ENCODE measurements at places on chromosomes 1 and 21.

GRCh38 chr1:221097479-221098281 is 218.4 kb downstream of the HLX start:
- DNase-seq = no peak

GRCh38 chr1:57017717-57018116 is 51.9 kb upstream of the C8B start:
- no peak for DNase-seq

GRCh38 chr1:147283011-147283410 is 40.5 kb downstream of the CHD1L start:
- DNase-seq = no peak

DNA sequence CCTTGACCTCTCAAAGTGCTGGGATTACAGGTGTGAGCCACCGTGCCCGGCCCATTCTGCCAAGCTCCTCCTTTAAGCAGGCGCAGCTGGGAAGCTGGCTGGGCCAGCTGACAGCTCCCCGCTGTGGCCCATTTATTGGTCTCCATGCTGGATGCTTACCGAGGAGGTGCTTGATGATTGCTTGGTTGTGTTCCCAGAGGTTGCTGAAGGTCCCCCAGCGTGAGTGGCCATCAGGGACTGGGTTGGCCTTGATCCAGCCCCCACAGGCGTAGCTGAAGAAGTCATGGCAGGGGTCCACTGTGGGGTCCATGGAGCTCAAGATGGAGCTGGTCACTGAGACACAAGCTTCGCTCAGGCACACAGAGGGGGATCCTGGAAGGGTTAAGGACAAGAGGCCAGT is 17.7 kb downstream of the ECE1 start:
- DNase-seq = no peak

- DNase-seq = no peak
Measured at GRCh38 chr1:84236256-84236655, 65.3 kb upstream of the SAMD13 start.

- DNase-seq = no peak
Measured at GRCh38 chr1:6783936-6784559, 1.2 kb upstream of the CAMTA1 start.

- DNase-seq = no peak
Measured at GRCh38 chr1:224504297-224505041, 69.9 kb upstream of the WDR26 start.

DNA sequence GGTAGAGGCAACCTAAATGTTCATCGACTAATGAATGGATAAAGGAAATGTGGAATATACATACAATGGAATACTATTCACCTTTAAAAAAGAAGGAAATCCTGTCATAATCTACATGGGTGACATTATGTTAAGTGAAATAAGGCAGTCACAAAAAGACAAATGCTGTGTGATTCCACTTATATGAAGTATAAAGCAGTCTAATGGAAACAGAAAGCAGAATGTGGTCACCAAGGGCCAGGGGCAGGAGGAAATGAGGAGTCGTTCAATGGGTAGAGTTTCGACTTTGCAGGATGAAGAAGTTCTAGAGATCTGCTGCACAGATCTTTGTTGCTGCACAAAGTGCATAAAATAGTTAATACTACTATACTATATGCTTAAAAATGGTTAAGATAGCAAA is 7.8 kb downstream of the DIPK1A start:
- DNase-seq = peak; percentile 46

DNA sequence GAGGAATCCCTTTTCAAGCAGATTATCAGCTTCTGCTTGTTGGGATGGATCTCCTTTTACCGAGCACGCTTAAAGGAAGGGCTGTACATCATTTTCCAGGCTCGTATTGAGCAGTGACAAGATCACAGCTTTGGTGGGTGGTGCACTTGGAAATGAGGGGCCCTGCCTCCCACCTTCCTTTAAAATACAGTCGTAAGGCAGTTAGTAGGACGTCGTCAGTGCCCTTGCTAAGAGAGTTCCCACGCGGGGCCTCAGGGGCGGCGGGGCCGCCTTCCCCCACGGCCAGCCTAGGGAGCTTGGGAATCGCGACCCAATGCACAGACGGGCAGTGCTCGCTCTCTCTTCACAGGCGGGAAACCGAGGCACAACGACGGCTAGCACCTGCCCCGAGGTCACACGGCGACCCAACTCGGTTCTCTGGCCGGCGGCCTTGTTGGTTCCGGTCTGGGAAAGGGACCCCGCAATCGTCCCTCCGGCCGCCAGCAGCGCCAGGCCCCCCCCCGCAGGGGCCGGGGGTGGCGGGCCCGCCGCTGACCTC is 58.6 kb downstream of the H3-3A start:
- no peak for DNase-seq

DNA sequence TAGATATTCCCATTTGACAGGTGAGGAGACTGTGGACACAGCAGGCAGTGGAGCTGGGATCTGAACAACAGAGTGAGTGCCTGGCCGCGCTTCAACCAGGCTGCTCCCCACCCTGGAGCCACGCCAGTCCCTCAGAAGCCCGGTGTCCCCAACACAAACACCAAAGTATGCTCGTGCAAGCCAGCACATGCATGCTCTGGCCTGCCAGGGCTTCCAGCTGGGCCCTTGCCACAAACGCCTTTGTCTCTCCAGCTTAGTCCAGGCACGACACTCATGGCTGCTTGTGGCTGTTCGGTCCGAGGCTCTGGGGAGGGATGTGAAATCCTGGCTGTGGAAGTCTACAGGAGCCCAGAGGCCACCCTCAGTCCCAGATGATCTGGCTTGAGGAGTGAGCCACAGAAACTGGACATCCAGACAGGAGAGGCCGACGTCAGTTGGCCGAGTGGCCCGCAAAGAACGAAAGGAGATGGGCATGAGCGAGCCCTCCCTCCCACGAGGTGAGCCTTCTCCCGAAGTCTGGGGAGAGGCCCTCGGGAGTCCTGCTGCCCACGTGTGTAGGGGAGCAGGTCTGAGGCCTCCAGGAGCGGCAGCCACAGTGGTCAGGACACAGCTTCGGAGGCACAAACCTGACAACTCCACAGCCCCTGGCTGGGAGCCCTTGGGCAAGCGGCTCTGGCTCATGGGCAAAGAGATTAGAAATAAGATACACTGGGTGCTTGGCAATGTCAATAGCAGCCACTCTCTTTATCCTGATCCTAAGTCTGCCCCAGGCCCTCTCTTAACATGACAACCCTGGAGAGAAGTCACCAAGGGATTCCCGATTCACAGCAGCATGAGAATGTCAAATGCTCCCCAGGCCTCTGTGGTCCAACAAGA is 117.1 kb upstream of the IFFO2 start:
- DNase-seq = no peak

GRCh38 chr1:106249365-106249764 is 807.1 kb upstream of the PRMT6 start:
- DNase-seq = no peak

GRCh38 chr1:212816567-212817278 is 25.0 kb downstream of the TATDN3 start:
- DNase-seq = no peak

- no peak for DNase-seq
Measured at GRCh38 chr1:204463125-204464060, 31.2 kb downstream of the PIK3C2B start.

- no peak for DNase-seq
Measured at GRCh38 chr1:3623441-3624199, 1.2 kb upstream of the TPRG1L start.

Data from activated T-cell treated with anti-CD3 and anti-CD28 coated beads, Interleukin-2, amount 50 U/mL, for 48 hours (primary cell).